Gastrocnemius medialis (tissue), 4 donors: ENCODE measurements at places on chromosomes 16 and 17. TPM values are rescaled to one million over a fixed set of nuclear protein-coding genes. Genes with fewer than 3 reads are reported as not detected.

The CES5A gene
- not detected for total RNA-seq

The RRN3 gene
- 32.8 TPM for total RNA-seq

- no peak overlapping the region for H3K27ac ChIP-seq
- H3K4me1 ChIP-seq, result no peaks in the 10 kb centered on the region
- H3K4me3 ChIP-seq, result no peak overlapping the region
- DNase-seq, result no peak
- H3K27me3 ChIP-seq, result peaks cover 6% of the 10 kb centered on the region
Observed at GRCh38 chr16:84562174-84562815, 55.6 kb downstream of the COTL1 start.

GRCh38 chr17:62134397-62134796 is 69.3 kb upstream of the MED13 start:
- H3K4me1 ChIP-seq, result no peaks in the 10 kb centered on the region
- H3K27ac ChIP-seq, result no peak overlapping the region
- peaks cover 11% of the 10 kb centered on the region for H3K27me3 ChIP-seq
- no peaks in the 10 kb centered on the region for H3K36me3 ChIP-seq

The NTHL1 gene
- total RNA-seq, result 8.5 TPM

- no peak overlapping the region for H3K27ac ChIP-seq
- H3K36me3 ChIP-seq, result peaks cover 34% of the 10 kb centered on the region
- DNase-seq, result no peak
- H3K4me3 ChIP-seq, result no peak overlapping the region
Observed at GRCh38 chr17:18267366-18267765, 6.9 kb downstream of the MIEF2 start.

DNA sequence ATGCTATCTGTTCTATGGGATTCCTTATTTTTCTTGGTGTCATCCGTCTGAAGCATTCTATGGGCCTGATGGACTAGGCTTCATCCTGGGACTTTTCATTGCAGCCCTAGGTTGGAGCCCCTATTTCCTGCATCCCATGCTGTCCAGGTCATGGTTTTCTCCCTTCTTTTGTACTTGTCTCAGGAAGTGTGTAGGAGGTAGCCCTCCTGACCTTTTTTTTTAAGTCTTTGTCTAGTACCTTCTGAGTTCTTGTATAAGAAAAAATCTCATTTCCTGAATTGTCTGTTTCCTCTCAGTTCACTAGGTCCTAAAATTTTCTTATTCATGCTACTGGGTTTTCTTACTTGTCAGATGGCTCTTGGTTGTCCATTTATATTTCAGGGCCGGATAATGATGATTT is 6.0 kb downstream of the NDEL1 start:
- peaks cover 49% of the 10 kb centered on the region for H3K4me1 ChIP-seq
- peak overlapping the region; percentile 28 for H3K27ac ChIP-seq

DNA sequence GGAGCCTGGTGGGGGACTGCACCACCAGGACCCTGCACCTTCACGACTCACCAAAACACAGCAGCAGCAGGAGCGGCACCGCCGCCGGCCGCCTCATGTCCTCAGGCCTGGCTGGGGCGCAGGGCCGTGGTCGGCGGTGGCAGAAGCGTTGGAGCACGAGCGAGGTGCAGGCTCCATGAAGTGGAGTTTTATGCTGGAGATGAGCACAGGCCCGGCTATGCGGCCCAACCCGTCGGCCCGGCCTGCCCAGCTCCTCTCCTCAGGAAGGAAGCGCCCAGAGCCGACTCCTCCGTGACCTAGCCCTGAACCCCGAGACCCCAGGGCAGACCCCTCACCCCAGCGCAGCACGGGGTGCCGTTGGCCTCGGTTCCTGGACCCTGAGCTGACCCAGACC is at the start of gene PRSS27:
PRSS27 (minus strand) TSS at position 161 of the 394 bp plus-strand sequence; CDS start at position 97, 64 bp downstream.
- peaks cover 25% of the 10 kb centered on the region for H3K4me1 ChIP-seq
- H3K36me3 ChIP-seq, result no peaks in the 10 kb centered on the region
- peak within 1 kb of the TSS; percentile 73 for H3K27ac ChIP-seq
- DNase-seq, result no peak

DNA sequence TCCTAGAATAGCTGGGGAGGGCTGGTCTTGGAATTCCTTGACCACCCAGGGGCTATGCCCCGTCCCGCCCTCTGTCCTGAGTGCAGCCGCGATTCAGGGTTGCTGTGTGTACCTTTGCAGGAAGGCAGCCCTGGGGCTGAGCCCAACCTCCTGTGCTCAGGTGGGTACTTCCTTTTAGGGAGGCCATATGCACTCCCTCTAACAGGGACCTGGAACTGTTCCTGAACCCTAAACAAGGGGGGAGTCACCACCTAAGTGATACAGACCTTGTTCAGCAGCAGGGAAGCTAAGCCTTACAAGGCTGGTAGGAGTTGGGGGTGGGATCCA is 24.6 kb downstream of the LLGL2 start:
- H3K4me3 ChIP-seq, result no peak overlapping the region
- no peak overlapping the region for H3K27ac ChIP-seq
- DNase-seq, result no peak
